ENCODE measurements at places on chromosomes 12 and 14.

GRCh38 chr12:105024928-105025327, 38.8 kb downstream of the NOPCHAP1 start:
- DNase-seq = no peak

DNA sequence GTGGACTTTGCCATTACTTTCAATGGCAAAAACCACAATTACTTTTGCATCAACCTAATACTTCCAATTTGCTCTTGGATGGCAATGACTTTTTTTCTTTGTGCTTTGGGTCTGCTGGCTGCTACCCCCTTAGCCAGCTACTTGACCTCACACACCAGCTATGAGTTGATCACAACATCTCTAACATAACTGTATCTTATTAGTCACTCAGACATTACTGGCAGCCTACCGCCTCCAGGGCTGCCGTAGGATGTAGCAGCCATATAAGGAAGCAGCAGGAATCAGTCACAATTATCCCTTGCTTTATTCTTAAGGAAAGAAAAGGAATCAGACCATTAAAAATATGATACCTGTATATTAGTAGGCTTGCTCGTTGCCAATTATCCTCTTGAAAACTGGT, 260.5 kb downstream of the ADAMTS20 start:
- no peak for DNase-seq

- no peak for DNase-seq
Measured at GRCh38 chr12:62481843-62482540, 15.4 kb downstream of the MON2 start.

DNA sequence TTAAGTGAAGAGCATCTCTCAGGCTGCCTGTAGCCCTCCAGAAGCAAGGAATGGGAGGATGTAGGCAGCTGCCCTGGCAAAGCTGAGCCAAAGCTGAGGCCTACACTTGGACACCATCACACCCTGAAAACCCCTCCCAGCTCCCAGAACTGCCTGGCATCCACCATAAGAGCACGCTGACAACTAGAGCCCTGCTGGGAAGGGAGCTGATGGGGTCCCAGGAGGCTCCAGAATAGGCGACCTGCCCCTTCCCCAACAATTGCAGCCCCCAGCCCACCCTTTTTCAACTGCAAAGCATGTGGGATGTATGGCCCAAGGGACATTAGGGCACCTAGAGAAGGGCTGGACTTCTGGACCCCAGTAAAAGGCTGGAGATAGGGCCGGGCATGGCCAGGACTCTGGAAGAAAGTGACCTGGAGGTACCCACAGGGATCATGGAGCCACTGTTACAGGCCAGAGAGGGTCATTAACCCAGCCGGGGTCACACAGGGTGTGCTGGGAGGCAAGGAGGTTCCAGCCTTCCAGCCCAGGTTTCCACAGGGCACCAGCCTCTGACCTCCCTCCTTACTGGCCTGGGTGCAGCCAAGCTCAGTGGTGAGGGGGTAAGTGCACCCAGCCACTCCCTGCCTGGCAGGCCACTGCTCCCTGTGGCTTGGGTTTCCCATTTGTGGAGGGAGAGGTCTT, 27.8 kb downstream of the FAM222A start:
- DNase-seq = no peak

DNA sequence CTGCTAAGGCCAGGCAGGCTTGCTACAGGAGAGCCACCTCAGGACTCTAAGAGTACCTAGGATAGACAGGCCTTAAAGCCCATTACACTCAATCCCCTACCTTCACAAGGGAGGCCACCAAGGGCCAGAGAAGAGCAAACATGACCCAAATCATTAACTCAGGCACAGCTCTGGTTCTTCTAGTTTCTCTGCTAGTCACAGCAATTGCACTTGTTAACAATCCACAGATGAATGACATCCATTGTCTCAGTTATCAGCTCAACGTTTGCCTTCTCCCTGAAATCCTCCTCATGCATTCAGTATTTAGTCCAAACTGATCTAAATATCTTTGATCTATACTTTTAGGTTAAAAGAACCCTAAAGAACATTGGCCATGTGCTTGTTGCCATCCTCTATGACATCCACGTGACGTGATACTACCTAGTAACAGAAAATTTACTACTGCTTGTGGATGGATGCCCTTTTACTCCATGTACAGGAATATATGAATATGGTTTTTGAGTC, 164.5 kb downstream of the STXBP6 start:
- DNase-seq = no peak

DNA sequence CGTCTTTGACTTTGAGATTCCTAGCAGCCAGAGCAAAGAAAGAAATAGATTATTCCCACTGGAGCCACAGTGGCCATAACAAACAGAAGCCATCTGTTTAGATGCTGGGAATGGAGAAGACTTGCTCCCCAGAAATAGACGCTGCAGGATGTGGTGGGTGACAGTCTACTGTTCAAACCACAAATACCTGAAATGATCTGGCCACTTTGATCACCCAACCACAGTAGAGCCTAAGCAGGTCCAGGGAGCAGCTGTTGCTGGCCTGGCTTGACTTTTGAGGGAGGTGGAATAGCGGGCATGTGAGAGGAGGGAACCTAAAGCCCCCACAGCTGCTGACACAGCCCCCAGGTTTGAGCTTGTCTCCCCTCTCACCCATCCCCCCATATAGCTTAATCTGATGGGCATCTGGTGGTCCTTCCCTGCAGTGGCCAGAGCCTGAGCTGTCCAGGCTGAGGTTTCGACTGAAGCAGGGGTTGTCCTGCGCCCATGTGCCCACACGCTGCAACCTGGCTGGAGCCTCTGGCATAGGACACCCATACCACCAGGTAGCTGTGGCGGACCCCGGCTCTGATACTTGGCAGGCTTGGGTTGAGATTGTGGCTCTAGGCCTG, 38.7 kb downstream of the SH2B3 start:
- no peak for DNase-seq

DNA sequence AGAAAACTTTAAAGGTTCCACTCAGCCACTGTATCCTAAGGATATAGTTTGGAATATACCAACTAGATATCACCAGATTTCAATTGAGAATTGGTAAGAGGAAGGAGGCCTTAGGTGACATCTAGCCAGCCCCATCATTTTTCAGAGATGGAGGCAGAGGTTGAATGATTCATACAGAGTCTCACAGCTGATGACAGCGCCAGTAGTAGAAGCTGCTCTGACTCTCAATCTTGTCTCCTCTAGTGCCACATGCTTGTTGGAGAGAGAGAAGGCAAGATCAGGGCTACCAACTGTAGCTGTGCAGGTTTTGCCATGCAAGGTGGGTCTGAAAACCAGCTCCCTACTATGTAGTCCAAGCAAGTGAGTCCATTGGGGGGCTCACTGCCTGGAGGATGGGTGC, 6.1 kb downstream of the FRMD6 start:
- DNase-seq = no peak

DNA sequence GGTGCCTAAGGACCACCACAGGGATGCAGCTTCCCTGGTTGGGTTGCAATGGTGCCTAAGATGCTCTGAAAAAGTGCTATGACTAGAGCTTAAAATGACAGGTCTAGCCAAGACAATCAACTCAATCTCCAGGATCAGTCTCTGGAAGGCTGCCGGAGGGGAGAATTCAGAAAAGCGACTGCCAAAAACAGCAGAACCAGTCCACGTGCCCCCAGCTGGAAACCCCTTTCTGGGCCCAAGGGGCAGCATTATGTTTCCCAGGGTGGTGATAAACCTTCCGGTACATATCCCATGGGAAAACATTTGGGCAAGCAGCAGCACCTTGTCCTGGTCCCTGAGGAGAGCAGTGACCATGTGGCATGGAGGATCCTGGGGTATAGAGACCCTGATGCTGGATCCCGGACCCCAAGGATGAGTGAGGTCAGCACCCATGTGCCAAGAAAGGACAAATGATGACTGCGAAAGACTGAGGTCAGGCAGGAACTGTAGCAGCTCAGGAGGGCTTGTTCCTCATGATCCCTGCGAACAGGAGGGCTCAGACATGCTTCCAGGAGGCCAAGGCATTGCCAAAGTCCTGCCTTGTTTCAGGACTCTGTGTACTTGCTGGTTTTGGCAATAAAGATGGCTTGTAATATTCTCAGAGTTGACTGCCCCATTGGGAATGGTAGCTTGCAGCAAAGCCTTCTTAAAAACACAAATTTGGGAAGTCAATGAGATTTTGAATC, 49.9 kb upstream of the LTBP2 start:
- no peak for DNase-seq

DNA sequence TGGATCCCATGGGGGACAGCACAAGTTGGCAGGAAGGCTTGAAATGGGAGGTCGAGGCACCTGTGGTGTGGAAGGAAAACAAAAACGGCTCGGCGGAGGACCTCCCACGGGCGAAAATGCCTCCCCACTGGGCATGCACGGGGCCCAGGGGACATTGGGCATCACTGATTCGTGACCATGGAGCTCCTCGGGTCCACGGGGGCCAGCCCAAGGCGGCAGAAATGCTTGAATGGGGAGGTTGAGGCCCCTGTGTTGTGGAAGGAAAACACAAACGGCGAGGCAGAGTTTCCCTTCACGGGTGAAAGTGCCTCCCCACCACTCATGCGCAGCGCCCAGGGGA, 376.0 kb downstream of the ALG10 start:
- DNase-seq = no peak

- no peak for DNase-seq
Measured at GRCh38 chr14:63933110-63933509, 80.3 kb downstream of the SYNE2 start.

DNA sequence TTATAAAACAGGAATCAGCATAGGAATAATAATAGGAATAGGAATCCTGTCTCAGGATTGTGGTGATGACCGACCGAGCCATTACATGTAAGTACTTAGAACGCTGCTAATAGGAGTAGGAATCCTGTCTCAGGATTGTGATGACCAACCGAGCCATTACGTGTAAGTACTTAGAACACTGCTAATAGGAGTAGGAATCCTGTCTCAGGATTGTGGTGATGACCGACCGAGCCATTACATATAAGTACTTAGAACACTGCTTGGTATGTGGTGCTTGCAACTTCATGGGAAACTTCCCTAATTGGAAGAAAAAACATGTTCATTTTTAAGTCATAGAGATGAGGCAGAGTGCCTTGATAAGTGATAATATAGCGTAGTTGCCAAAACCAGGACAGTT, 30.0 kb downstream of the ELK3 start:
- no peak for DNase-seq

GRCh38 chr14:28681681-28682080, 84.9 kb upstream of the FOXG1 start:
- no peak for DNase-seq

GRCh38 chr14:104936361-104937155, 11.9 kb downstream of the PLD4 start:
- DNase-seq = no peak

GRCh38 chr14:100022772-100023451, 42.3 kb upstream of the EVL start:
- no peak for DNase-seq

Data from BJ (cell line).